ENCODE measurements at places on chromosomes 1 and 21.

DNA sequence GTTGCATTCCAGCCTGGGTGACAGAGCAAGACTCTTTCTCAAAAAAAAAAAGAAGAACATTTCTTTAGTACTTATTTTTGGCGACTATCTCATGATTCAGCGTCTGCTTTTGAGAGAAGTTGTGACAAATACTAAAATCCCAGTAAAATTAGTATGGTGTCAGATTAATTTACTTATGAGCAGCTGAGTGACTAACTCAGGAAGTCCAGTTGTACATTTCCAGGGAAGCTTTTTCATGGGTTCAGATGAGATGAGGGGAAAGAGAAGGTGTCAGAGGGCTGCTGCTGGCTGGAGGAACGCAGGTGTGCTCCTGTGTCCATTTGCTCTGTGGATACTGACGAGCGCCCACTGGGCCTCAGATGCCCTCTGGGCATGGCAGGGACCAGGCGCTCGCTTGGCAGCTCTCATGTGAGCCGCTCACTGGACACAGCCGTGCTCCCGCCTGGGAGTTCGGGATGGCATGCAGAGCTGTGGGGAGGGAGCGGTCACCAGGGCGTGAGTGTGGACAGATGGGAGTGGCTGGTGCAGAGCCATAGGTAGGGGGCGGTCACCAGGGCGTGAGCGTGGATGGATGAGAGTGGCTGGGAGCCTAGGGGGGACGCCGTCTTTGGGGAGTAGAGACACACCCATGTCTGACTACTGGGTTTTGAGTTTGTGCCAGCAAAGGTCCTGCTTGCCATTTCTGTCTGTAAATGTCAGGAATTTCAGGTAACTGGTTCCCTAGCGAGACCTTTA lies 55.0 kb downstream of the ADARB1 start:
- peak; percentile 52 for DNase-seq

DNA sequence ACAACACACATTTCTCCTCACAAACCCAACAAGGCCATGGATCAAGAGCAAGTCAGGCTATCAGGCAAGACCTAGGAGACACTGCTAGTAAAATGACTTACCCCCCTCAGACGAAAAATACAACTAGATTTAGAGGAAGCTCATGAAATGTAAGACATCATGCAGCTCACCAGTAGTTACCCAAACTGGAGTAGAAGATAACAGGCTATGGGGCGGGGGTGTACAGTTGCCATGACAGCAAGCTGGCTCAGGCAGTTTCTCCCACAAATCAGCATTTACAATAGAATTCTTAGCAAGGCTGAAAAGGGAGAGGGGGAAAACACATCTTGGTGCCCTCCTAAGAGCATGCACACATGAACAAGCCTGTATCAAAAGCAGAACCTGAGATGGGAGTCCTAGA lies 13.9 kb downstream of the TPM3 start:
- no peak for DNase-seq

DNA sequence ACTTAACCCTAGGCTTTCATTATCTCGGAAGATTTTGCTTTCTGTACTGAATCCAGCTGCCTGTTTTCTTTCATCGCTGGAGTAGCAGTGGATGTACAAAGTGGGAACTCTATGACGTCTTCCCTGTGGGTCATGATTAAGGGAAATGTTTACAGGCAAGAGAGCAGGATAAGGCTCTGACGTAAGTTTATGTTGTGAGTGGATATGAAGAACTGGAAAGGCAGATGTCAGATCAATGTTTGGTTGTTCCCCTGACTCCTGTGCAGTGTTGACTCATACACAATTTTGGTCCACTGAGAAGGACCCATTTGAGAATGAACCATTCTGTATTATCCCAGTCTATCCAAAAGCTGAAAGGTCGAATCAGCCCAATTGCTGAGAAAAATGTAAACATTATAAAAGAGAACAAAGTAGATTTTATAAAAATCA lies 292.4 kb downstream of the GRIK1 start:
- DNase-seq = no peak

- DNase-seq = no peak
Observed at GRCh38 chr1:71542155-71542554, 461.3 kb upstream of the ZRANB2 start.

DNA sequence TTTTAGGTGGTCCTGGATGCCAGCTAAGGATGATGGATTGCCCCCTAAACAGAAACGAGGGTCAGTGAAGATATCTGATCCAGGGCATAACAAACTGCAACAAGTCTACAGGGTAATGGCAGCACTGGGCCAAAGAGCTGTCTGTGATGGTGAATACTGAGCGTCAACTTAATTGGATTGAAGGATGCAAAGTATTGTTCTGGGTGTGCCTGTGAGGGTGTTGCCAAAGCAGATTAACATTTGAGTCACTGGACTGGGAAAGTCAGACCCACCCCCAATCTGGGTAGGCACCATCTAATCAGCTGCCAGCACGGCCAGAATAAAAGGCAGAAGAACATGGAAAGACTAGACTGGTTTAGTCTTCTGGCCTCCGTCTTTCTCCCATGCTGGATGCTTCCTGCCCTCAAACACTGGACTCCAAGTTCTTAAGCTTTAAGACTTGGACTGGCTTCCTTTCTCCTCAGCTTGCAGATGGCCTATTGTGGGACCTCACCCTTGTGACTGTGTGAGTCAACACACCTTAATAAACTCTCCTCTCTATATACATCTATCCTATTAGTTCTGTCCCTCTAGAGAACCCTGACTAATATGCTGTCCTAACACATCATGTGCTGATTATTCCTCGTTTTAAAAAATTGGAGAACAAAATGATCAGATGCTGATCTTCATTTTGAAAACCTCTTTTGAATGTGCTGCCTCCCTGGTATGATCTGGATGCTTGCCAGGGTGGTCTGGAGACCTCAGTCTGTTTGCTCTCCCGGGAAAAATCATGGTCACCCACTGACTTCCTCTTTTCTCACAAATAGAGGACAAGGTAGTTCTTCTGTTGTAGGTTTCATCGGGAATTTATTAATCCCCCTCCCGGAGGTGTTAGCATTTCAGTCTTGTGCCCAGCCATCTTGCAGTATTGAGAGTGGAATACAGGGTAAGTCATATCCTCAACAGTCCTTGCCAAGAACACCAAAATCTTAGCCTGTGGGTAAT lies 234.7 kb downstream of the SETD4 start:
- DNase-seq = no peak

- no peak for DNase-seq
Observed at GRCh38 chr1:15214527-15214926, 32.5 kb upstream of the FHAD1 start.

- DNase-seq = no peak
Observed at GRCh38 chr1:99266726-99267125, 2.4 kb downstream of the PLPPR4 start.

DNA sequence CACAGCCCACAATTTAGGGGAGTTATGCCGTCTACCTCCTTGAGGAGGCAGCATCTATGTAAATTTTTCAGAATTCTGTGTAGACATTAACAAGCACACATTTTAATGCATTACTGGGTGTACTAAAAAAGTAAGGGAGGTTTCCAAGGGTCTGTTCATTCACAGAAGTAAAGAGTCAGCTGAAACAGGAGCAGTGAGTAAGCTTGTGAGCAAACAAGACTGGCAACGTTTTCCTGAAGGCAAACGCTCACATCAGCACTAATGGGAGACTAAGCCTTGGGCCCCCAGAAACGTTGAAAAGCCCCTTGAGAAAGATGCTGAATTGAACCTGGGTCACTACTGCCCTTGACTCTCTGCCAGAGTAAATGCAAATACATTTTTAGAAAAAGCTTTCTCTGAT lies 25.7 kb downstream of the RPRD2 start:
- DNase-seq = no peak

DNA sequence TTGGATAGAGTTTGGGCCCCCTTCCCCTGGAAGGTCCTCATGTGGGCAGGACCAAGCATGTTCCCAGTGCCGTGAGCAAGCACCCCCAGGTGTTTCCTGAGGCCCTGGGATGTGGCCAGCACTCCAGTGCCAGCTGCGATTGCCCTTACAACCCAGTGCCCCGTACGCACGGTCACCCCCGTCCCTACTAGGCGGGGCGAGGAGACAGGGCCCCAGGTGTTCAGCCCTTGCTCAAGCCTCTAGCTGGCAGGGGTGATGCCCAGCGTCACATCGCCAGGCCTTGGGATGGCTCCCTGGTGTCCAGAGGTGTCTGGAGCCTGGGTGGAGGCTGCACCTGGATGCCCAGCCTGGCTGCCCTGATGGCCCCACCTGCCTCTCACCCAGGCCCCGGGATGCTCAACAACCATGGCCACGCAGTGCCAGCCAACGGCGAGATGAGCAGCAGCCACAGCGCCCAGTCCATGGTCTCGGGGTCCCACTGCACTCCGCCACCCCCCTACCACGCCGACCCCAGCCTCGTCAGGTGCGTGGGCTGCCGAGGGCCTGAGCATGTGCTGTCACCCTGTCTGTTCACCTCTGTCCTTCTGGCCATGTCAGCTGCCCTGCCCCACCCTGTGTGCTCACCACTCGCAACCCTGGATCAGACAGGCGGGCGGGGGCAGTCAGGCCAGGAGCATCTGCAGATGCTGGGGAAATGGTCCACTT lies 21.6 kb upstream of the CCDC27 start:
- no peak for DNase-seq

- DNase-seq = no peak
Observed at GRCh38 chr1:168477792-168478191, 66.0 kb downstream of the XCL2 start.

- no peak for DNase-seq
Observed at GRCh38 chr21:27805696-27806095, 838.8 kb upstream of the ADAMTS5 start.

- no peak for DNase-seq
Observed at GRCh38 chr21:45022348-45022675, 52.1 kb upstream of the ADARB1 start.

GRCh38 chr1:57843760-57844159 lies 419.9 kb upstream of the DAB1 start:
- DNase-seq = no peak

GRCh38 chr1:117511273-117511672 lies 94.6 kb upstream of the TENT5C start:
- DNase-seq = no peak

DNA sequence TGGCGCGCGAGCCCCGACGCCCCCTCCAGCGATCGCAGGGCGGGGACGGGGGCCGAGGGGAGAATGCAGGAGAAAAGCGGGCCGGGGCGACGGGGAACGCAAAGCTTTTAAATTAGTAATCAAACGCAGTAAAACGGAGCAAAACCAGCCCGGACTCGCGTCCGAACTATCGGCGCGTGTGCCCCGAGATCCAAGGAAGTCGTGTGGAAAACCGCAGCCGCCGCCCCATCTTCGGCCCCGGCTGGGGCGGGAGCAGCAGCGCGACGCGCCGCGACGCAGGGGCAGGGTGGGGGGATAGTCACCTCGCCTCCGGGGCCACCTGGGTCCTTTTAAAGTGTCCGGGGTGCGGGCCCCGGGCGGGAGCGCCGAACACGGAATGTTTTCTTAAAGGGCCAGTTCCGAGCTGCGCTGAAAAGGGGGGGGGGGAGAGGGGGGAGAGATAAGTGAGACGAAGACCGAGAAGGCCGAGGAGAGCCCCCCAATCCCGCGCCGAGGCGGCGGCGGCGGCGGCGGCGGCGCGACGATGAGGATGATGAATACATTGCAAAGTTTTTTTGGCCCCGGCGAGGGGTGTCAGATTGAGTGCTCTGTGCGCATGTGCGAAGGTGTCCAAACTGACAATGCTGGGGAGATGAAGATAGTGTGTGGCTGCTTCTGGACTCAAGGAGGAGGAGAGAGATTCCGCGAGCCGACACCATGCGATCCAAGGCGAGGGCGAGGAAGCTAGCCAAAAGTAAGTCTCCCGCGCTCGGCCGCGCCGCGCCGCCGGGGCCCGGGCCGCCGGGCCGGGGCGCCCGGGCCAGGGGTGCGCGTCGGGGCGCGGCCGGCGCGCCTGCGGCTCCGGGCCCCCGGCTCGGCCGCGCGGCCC lies at the start of gene PRDM16:
Gene PRDM16 (plus strand): TSS at position 640 of the 868 bp plus-strand sequence. CDS start 57 bp downstream, at position 697.
- peak; percentile 32 for DNase-seq

DNA sequence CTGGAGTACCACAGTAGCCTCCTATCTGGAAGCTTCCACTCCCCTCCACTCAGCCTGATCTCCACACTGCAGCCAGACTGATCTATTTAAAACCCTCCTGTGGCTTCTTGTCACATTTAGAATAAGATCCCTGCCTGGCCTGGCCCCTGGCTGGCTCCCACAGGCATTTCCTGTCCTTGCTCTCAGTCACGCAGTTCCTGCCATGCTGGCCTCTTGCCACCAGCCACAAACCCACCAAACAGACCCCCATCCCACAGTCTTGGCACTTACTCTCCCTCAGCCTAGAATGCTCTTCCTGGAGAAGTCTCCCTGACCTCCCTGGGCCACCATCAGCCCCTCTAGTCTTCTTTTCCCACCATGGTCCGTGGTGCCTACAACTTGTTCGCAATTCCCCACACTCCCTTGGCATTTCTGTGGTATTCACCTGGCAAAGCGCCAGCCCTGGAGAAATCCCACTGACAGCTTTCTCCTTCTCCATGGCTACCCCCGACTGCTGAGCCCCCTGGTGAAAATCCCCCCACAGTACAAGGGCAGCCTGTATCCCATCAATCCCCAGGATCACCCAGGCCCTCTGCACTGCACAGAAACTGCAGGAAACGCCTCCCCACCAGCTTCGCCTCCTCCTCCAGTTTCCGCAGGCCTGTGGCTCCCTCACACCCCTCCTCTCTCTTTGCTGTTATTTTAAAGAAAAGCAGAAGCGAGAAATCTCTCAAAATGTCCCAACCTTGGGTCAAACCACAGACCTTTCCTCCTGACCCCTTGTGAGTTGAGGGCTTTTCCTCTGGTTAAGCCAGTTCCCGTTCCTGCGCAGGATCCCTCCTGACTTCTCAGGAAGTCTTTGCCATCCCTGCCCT lies 94.5 kb downstream of the SYT2 start:
- DNase-seq = no peak

- no peak for DNase-seq
Observed at GRCh38 chr1:39694026-39694425, 2.8 kb upstream of the HPCAL4 start.

GRCh38 chr1:201708085-201708512 lies 120.9 kb upstream of the IPO9 start:
- DNase-seq = no peak

DNA sequence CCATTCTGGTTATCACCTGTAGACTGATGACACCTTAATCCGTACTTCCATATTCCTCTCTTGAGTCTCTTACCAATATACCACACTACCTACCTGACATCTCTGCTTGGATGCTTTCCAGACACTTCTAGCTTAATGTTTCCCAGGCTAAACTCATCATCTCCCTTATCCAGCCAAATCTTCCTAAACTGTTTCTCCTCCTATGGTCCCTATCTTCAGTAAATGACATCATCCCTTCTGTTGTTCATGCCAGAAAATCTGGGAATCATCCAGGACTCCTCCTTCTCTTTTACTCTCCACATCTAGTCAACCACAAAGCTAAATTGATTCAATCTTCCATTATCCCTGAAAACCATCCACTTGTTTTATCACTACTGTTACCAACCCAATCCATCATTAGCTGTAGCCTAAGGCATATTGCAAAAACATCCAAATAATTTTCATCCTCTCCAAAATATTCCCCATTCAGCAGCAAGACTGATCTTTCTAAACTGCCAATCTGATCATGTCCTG lies 464.1 kb upstream of the BEND5 start:
- DNase-seq = no peak

GRCh38 chr1:154999571-155000410 lies 2.8 kb upstream of the ZBTB7B start:
- no peak for DNase-seq

Measured in LoVo (cell line).